Adipose tissue (tissue), 3 donors: ENCODE measurements at places on chromosomes 7 and 10. TPM values are rescaled to one million over a fixed set of nuclear protein-coding genes. Genes with fewer than 3 reads are reported as not detected.

Gene DNAH11
- polyA plus RNA-seq: under 0.01 TPM

Gene SLC39A12
- polyA plus RNA-seq: not detected

Gene HMX3
- polyA plus RNA-seq: not detected

Gene ZP3
- 2.5 TPM for polyA plus RNA-seq

Gene CTAGE4
- polyA plus RNA-seq: 0.29 TPM

Gene AUTS2
- polyA plus RNA-seq: 3.1 TPM

Gene ZNF853
- 2.7 TPM for polyA plus RNA-seq

Gene AKR1B1
- polyA plus RNA-seq: 23.2 TPM

Gene RADIL
- 6.2 TPM for polyA plus RNA-seq

Gene CLRN3
- not detected for polyA plus RNA-seq

Gene PNLIPRP1
- 0.45 TPM for polyA plus RNA-seq

Gene DPYSL4
- 0.82 TPM for polyA plus RNA-seq

Gene PLXDC2
- polyA plus RNA-seq: 10.6 TPM

Gene ZNF488
- not detected for polyA plus RNA-seq

Gene NRCAM
- polyA plus RNA-seq: 10.0 TPM

Gene GTF2IRD1
- polyA plus RNA-seq: 4.0 TPM

Gene WNT16
- not detected for polyA plus RNA-seq

Gene TMEM229A
- polyA plus RNA-seq: not detected

Gene CDC14C
- not detected for polyA plus RNA-seq

Gene CFTR
- polyA plus RNA-seq: not detected

Gene TMEM26
- polyA plus RNA-seq: 0.03 TPM

Gene INMT
- polyA plus RNA-seq: 191 TPM

Gene PIP
- polyA plus RNA-seq: not detected

Gene CPA2
- 14.6 TPM for polyA plus RNA-seq

Gene DOCK1
- 21.5 TPM for polyA plus RNA-seq

Gene EGR2
- polyA plus RNA-seq: 10.4 TPM

Gene PON1
- polyA plus RNA-seq: not detected

Gene LIPJ
- 0.03 TPM for polyA plus RNA-seq

Gene C7orf33
- polyA plus RNA-seq: not detected

Gene CFAP58
- 0.05 TPM for polyA plus RNA-seq

Gene TBL2
- polyA plus RNA-seq: 20.5 TPM

Gene VIPR2
- 1.2 TPM for polyA plus RNA-seq

Gene ALDH18A1
- 12.4 TPM for polyA plus RNA-seq

Gene GRID2IP
- 0.37 TPM for polyA plus RNA-seq

Gene FAM25C
- not detected for polyA plus RNA-seq

Gene ITGA8
- 4.3 TPM for polyA plus RNA-seq

Gene BAG3
- 44.0 TPM for polyA plus RNA-seq

Gene NUTM2A
- 1.5 TPM for polyA plus RNA-seq

Gene ANXA8
- 12.7 TPM for polyA plus RNA-seq

Gene MTG1
- polyA plus RNA-seq: 35.9 TPM

Gene MMP21
- 0.10 TPM for polyA plus RNA-seq

Gene HMX2
- polyA plus RNA-seq: not detected

Gene MYO3A
- 0.53 TPM for polyA plus RNA-seq

Gene EFCAB10
- not detected for polyA plus RNA-seq

Gene GGCT
- 148 TPM for polyA plus RNA-seq

Gene HOXA9
- 2.7 TPM for polyA plus RNA-seq

Gene SHTN1
- polyA plus RNA-seq: 4.8 TPM

Gene GHRHR
- 0.12 TPM for polyA plus RNA-seq

Gene SLC18A2
- 0.54 TPM for polyA plus RNA-seq

Gene METTL27
- polyA plus RNA-seq: 0.86 TPM

Gene MSMB
- not detected for polyA plus RNA-seq

Gene TIAL1
- 38.6 TPM for polyA plus RNA-seq

Gene RBM20
- polyA plus RNA-seq: 7.1 TPM

Gene ACSM6
- 0.22 TPM for polyA plus RNA-seq

Gene PRF1
- 0.43 TPM for polyA plus RNA-seq

Gene GJD4
- not detected for polyA plus RNA-seq

Gene ATOH7
- polyA plus RNA-seq: 0.32 TPM
